ENCODE measurements at places on chromosomes 5 and 9.

GRCh38 chr9:96169484-96169883 is 132.5 kb downstream of the HSD17B3 start:
- peak; percentile 95 for DNase-seq

- no peak for DNase-seq
These were observed 140.9 kb downstream of the ZNF608 start for GRCh38 chr5:124605541-124605940.

DNA sequence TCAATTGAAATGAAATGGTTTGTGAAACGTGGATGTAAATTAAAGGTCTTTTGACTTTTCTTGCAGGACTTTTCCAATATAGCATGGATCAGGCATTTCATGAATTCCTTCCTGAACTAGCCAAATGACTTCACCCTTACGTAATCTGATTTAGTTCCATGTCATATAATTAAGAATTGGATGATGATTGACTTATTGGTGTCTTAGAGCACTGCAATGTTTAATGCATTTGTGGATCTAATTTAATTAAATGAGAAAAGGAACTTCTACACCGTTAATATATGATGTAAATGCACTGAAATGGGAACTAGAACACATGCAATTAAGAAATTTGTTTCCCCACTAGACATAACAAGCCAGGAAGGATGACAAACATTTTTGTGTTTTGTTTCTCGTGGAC is 228.8 kb downstream of the FBXL7 start:
- DNase-seq: no peak

DNA sequence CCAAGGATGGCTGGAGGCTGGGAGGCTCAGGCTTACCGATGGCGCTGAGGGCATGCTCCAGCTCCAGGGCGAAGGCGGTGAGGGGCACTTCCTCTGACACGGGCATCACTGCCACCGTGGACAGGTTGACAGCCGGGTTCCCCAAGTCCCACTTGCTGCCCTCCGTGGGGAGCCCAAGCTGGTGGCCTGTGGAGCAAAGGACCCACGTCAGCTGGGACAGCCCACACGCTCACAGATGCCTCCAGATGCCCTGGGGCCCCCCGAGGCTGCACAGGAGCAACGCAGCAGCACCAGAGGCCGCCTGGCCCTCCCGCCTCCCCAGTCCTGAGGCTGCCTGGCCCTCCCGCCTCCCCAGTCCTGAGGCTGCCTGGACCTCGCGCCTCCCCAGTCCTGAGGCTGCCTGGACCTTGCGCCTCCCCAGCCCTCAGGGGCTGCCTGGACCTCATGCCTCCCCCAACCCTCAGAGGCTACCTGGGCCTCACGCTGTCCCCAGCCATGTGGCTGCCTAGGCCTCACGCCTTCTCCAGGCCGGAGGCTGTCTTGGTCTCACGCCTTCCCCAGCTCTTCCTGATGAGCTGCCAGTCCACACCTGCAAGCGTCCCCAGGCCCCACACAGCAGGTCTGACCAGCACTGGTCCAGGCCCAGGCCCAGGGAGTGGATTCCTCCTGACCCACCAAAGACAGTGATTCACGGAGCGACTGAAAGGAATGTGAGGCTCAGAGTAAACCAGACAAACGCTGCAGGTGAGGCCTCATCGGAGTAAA is 25.6 kb upstream of the NSMF start:
- DNase-seq: no peak

Measured in ELF-1 (cell line).